ENCODE measurements at places on chromosomes 7 and 10.
A peak's percentile ranks its signal among the peaks of the same experiment; 100 is the strongest.

DNA sequence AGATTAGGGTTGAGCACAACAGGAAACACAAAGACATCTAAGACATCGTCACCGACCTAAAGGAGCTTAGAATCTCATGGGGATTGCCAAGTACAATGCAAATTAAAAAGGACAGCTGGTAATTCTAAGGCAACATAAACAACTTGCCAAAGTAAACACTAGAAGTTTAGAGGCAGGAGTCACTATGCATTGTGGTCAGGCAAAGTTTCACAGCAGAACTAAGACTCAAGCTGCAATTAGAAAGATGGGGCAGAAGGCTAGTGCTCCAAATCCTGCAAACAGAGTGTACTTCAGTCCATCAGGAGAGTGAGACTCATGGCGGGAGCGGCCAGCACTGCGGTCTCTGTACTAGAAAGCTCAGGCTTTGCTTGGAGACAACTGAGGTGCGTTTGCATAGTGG lies 52.7 kb downstream of the HIPK2 start:
- no peak for DNase-seq

- DNase-seq, result peak; percentile 33
Measured at GRCh38 chr7:139452958-139453672, 30.4 kb downstream of the KLRG2 start.

- DNase-seq, result peak; percentile 35
Measured at GRCh38 chr10:69449841-69450240, 1.4 kb upstream of the TSPAN15 start.

- DNase-seq, result no peak
Measured at GRCh38 chr7:112160771-112161150, 45.4 kb downstream of the DOCK4 start.

- DNase-seq, result no peak
Measured at GRCh38 chr7:57215423-57215822, 83.2 kb upstream of the ZNF479 start.

- no peak for DNase-seq
Measured at GRCh38 chr7:132776048-132776620, 199.9 kb upstream of the PLXNA4 start.

DNA sequence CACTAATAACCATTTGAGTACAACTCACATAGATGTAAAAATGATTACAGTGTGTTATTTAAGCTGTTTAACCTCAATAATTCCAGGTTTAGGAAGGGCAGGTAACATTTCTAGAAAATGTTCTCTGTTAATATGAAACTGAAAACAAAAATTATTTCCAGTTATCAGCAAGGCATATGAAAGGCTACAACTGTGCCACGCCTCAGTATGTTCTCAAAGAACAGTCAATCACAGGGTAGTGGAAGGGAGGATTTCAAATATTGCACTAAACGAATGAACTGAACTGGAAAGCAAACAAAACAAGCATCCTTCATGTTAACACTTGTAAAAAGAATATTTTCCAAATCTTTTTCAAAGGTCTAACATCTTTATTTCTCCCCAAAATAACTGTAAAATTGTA lies 31.3 kb downstream of the ARHGAP19 start:
- DNase-seq, result no peak

GRCh38 chr7:94701555-94701973 lies 45.6 kb upstream of the SGCE start:
- peak; percentile 29 for DNase-seq

- DNase-seq, result no peak
Measured at GRCh38 chr7:151741585-151741984, 135.3 kb downstream of the PRKAG2 start.
